Stimulated activated CD8-positive, alpha-beta memory T cell treated with anti-CD3 and anti-CD28 coated beads, Interleukin-2, amount 100 ng/mL, for 48 hours (primary cell): ENCODE measurements at places on chromosomes 7 and 10.

GRCh38 chr10:71471006-71471405 lies 74.3 kb downstream of the CDH23 start:
- no peak for DNase-seq

DNA sequence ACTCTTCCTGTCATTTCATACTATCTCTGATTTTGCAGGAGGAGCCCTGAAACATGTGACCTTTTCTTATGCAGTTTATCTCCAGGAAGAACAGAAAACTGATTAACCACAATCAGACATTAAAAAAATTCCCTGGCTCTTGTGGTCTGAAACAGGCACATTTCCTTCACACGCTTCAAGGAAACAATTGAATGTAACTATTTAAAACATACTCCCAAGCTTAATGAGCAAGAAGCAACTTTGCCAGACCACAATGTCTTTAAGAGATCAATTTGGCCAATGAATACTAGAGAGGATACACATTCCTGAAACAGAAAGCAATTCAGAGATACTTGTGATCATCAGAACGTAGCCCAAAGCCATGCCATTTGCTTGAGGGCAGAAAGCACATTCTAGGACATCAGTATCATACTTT lies 65.8 kb downstream of the PIP4K2A start:
- DNase-seq: no peak

GRCh38 chr10:78049851-78050250 lies 16.2 kb downstream of the RPS24 start:
- DNase-seq: no peak

DNA sequence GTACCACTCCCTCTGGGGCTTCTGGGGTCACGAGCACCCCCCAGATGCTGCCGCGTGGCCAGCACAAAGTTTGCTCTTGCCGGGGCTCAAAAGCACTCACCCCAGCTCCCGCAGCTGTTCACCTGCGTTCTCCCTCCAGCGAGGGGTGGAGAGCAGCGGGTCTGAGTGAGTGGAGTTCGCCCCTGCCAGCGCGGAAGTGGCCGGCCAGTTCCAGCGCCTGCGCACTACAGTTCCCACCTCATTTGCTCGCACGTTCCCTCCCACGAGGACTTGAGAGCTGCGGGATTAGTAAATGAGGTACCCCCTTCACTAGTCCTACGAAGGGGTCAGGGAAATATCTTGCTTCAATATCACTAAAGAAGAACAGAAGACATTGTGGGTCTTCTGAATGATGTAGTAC lies 24.3 kb upstream of the LRRC72 start:
- DNase-seq: no peak

DNA sequence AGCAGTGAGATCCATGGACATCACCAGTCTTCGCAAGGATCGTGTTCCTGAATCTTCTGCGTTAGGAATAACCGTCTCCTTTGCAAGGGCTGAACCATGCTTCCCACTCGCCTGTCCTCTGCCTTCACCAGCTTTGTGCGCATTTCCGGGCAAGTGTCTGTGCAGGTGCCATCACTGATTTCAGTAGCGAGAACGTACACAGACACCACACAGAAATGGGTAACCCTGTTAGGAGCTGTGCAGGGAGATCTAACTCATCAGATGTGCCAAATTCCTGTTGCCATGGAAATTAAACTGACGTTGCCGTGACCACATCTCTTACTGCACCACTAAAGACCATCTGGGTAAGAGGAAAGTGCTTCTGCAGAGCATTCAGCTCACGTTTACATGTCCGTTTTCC lies 146.3 kb downstream of the DIP2C start:
- DNase-seq: no peak

GRCh38 chr7:45080958-45081669 lies 7.7 kb downstream of the NACAD start:
- no peak for DNase-seq

DNA sequence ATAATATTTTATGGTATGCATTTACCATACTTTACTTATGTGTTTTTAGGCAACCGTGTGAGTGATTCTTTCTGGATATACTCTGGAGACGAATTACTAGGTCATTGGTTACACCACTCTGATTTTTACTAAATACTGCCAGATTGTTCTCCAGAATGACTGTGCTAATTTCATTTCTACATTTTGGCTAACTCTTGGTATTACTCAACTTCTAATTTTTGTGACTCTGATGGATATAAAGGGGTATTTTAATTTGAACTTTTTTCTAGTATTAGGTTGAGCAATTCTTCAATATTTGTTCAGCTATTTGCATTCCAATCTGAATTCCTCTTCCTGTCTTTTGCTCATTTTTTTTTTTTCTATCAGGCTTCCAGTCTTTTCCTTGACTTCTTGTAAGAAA lies 223.6 kb downstream of the MDFIC start:
- DNase-seq: no peak

DNA sequence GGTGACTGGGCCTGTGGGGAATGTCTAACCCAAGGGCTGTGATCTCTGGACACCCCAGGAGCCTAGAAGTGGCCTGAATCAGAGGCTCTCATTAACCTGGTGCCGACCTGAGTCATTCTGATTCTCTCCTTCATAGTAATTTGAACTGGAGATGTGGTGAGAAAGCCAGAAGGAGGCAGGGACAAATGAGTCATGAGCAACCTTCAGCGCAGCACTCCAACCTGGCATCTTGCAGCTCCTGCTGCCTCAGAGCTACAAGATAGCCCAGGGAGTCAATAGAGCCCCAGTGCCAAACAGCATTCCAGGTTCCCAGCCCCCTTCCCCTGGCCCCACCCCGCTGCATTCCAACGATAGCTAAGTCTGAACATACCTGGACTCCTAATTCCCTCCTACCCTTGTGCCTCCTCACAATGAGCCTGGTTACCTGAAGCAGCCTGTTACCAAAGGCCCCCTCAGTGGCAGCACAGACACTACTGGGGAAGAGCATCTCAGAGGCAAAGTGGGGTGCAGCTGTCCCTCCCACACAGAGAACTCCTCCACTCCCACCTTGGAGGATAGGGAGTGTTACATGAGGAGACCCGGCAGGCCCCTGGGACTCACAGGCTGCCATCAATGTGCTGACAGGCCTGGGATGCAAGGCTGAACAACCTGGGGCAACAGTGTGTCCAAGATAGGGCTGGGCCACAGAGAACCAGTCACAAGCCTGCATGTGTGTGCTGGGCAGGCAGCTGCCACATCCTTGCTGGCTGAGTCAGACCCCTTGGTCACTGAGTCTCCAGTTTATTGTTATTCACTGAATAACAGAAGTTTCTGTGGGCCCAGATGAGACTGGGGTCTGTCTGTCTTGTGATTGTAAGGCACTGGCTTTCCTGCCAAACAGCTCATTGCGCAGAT lies 76.8 kb upstream of the LEP start:
- DNase-seq: no peak

DNA sequence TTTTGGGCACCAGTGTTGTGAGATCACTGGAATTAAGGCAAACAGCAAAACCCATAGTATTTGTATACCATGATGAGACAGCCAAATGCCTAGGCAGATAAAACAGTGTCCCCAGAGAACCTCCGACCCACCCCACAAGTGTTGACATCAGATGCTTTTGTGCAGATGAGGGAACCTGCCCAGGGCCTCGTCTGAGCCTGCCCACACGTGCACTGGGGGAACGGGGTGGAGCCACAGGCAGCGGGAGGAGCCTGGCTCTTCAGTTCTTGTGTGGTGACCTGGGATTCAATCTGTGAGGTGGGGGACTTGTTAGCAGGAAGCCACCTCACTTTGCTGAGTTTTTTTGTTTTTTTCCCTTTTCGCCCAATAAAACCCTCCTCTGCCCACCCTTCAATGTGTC lies 33.4 kb upstream of the OPTN start:
- DNase-seq: no peak

DNA sequence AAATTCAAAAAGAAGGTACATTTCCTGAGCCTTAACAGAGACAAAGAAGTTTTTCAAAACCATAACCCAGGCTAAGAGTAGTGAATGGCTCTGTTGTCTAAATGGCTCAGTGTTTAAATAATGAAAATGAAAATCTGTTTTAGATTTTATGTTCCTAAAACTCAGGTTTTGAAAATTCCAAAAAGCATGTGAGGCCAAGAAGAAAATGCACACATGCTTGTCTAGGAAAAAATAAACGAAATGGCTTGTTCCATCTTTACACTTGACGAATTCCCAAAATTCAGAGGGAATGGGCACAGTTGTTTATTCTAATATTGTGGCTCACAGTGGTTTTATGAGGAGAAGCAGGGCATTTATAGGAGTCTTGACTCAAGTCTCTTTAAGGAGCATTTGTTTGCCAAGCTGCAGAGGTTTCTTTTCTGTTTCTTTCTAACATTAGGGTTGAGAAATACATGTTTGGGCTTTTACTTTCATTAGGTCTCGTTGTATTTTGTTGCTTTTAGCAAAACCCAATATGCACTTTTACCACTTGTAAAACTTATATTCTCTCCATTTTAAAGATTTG lies 527.6 kb upstream of the ANKRD30A start:
- DNase-seq: no peak

- DNase-seq: peak; percentile 54
Observed at GRCh38 chr7:73606801-73607691, 17.3 kb downstream of the MLXIPL start.

- DNase-seq: no peak
Observed at GRCh38 chr7:95327356-95327755, 3.0 kb upstream of the PON1 start.

DNA sequence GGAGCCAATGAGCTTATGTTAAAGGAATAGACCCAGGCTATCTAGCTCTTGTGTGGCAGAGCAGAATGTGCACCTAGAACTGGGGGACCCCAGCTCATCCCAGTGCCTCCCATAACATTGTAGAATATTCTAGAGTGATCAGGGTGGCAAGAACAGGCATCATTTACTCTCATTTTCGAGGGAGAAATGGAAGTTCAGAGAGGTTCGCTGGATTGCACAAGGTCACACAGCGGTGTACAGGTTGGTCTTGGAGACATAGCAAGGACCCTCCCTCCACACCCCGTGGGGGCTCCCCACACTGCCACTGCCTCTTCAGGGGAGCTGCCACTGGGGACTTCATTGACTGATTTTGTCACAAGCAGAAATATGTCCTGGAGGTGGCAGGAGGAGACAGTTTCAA lies 8.9 kb downstream of the MUC12 start:
- no peak for DNase-seq

DNA sequence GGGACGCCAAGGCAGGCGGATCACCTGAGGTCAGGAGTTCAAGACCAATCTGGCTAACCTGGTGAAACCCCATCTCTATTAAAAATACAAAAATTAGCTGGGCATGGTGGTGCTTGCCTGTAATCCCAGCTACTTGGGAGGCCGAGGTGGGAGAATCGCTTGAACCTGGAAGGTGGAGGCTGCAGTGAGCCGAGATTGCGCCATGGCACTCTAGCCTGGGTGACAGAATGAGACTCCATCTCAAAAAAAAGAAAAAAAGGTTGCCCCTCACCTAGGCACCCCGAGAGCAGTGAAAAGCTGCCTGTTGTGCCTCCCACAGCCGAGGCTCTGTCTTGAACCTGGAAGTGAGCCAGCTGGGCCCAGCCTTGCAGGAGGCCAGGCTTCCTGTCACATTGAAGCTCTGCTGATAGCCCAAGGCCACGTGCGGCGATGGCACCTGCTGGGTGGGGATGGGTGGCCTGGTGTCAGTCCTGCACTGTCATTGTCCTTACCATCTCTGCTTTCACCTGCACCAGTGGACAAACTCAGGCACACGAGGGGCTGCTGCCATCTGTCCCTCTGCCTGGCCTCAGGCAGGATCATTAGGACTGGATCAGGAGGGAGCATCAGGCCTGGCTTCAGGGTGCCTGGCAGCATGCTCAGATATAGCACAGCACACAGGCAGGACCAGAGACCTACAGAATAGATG lies 37.8 kb downstream of the DNAJB12 start:
- DNase-seq: no peak

DNA sequence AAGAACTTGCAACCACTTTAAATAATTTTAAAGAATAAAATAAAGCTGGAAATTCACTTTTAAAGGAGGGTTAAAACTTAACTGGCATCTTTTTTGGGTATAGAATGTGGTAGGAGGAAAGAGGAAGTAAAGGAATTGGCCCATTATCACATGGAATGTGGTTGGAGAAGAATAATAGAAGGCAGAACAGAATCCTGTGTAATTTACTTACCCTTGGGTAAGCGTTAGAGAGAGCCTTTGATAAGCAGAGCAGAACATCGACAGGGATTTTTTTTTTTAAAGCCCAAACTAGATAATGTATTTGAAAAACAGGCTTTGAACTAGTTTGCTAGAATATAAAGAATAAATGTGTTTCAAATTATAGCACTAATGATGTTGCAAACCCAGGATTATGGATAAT lies 199.8 kb upstream of the KIAA1217 start:
- DNase-seq: no peak

GRCh38 chr10:68340358-68341080 lies 7.8 kb upstream of the PBLD start:
- DNase-seq: no peak

DNA sequence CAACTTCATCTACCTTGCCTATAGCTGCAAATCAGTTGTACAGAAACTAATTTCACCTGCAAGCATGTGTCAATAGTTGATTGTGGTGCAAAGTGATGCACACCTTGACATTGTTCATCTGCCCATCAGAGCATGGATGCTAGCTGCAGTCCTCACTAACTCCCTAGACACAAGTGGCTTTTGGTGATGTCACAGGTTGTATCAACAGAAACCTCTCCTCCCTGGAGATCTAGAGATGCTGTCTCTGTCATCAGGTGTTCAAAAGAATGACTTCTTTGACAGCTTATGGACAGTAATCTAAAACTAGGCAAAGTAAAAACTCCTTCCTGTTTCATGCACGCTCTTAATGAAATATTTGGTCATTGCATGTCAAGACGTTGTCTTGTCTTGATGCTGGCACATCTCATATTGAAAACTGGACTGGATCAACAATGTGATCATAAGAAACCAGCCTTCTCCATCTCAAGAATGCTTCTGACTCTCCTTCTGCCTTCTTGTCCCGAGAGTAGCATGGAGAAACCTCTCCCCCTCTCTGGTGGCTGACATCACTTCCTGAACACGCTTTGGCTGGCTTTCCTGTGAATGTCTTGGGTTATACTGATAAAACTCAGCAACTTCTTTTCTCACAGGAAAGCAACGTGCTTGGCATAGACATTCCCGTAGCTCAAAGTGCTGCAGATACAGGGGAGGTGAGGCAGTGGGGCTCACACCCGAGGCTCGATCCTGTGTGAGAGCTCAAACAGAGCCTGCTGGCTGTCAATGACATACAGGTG lies 176.2 kb upstream of the CDCA7L start:
- no peak for DNase-seq

DNA sequence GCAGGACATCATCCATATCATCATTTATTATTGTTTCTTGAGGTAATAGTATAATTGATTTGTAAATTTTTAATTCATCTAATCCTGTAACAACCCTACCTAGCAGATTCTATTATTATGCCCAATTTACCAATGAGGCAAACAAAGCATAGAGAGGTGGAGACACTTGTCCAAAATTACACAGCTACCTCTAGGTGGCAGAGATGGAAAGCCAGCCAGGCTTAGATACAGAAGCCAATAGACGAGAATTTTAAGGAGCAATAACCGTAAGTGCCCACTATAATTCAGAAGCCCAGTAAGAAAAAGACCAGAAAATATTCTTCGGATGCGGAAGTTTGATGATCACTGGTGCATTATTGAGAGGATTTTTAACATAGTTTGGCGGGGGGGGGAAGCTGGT lies 54.0 kb downstream of the ANK3 start:
- DNase-seq: no peak
